ENCODE measurements at places on chromosomes 1 and 21.

- DNase-seq: no peak
Observed at GRCh38 chr1:155184835-155185782, 11.5 kb downstream of the TRIM46 start.

GRCh38 chr1:222829868-222830267 lies 15.0 kb downstream of the DISP1 start:
- no peak for DNase-seq

DNA sequence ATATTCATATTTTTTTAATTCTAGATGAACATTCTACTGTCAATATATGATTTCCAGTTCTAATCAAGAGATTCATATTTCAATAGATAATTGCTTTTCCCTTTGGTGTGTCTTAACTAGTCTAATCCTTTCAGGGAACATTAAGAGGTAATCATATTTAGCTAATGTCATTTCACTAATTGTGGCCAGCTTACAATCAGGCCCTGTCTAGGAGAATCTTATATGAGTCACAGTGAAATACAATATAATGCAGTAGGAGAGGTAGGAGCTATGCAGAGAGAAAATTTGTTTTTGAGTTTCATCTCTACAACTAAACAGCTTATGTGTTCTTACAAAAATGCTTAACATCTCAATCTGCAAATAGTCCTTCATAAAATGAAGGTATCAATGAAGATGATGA lies 85.9 kb downstream of the DPYD start:
- no peak for DNase-seq

DNA sequence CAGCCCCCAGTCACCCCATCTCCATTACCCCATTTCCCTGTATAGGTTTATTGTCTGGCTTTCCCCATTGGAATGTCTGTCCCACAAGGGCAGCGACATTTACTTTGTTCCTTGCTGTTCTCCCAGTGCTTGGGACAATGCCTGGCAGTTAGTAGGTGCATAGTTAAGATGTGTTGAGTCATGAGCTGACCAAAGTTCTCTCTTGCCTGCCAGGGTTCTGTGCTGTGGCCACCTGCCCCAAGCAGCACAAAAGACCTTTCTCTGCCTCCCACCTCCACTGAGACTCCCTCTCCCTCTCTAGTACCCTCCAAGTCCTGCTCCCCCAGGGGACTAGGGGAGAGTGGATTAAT lies 40.0 kb downstream of the TMCO4 start:
- no peak for DNase-seq

DNA sequence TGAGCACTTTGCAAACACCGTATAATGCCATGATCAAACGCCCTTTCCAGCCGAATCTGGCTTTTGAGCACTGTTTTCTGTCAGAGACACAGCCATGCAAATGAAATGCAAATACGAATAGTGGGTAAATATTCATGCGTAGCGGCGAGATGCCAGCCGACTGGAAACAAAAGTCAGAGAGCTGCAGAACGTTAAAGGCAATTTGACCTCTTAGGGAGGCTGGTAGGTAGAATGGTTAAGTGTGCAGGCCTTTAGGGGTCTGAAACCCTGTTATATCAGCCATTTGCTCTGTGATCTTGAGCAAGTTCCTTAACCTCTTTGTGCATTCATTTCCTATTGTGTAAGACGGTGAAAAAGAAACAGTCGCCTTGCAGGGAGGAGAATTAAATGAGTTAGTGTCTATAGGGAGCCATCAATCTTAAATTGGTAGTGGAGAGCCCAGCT lies 6.5 kb upstream of the SDHB start:
- no peak for DNase-seq

DNA sequence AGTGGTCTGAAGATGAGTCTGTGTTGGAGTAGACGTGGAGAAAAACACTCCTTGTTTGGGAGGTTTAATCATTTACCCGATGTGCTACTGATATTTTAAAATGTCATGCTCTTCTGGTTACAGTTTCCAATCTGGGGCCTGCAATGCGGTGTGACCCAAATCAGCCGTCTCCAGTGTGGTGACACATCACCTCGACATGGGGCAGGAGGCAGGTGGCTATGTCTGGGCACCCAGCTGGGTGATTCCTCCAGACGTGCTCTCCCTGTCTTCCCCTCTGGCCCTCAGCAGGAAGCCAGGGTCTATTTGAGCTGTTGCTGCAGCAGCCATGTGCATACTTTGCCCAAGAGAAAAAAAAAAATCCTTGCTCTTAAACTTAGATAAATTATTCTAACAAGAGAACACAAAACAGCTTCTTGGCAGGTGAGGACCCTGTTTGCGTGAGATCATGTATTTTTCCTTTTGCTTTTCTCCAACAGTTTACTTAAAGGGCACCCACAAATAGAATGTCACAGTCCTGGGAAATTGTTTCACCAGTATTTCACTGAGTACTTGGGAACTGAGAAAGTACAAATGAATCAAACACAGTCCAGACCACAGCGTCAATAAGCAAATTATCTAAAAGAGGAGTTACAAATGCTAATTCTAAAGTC lies 38.9 kb upstream of the MAP10 start:
- DNase-seq: no peak

- DNase-seq: no peak
Observed at GRCh38 chr1:176539018-176539417, 76.0 kb downstream of the PAPPA2 start.

- DNase-seq: no peak
Observed at GRCh38 chr1:106681939-106682522, 374.4 kb upstream of the PRMT6 start.

DNA sequence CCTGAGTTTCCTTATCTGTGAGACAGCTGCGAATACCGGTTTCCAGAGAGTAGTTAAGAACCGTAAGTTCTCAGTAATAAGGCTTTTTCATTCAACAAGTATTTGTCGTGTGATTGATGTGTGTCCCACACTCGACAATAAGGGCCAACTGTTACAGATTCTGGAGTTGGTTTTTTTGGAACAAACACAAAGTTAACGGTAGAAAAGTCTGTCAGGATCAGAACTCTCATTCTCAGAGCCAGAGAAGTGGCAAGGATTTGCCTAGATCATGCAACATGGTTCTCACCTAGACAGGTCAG lies 837 bp downstream of the NUDC start:
- DNase-seq: no peak

All from stimulated activated CD4-positive, alpha-beta T cell treated with anti-CD3 and anti-CD28 coated beads, Interleukin-12 subunit alpha, Interleukin-12 subunit beta, amount 100 ng/mL, for 48 hours (primary cell).